ENCODE measurements at places on chromosomes 2 and 18.

GRCh38 chr2:162509288-162509968 lies 165.5 kb downstream of the GCA start:
- H3K4me3 ChIP-seq = no peak overlapping the region
- H3K27ac ChIP-seq = no peak overlapping the region
- no peak for DNase-seq
- no peaks in the 10 kb centered on the region for H3K36me3 ChIP-seq

DNA sequence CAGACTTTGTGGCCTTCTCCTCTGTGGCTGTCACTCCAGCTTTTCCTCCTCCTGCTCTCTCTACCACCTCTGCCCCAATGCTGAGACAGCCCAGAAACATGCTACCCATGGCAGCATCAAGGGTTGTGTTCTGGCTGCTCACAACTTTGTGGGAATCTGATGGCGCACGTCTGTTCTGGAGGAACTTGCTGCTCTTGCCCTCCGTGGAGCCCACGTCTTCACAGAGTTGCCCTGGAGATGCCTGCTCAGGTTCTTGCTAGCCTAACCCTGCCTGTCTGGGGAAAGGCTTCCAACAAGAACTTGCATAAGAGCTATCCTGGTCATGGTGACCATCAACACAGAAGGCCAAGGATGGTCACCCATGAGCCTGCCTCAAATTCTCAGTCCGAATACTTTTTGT lies 237.4 kb downstream of the AFF3 start:
- H3K27me3 ChIP-seq = peaks cover 13% of the 10 kb centered on the region
- no peak overlapping the region for H3K4me3 ChIP-seq
- H3K36me3 ChIP-seq = no peaks in the 10 kb centered on the region
- H3K4me1 ChIP-seq = no peaks in the 10 kb centered on the region

- DNase-seq = no peak
- H3K27me3 ChIP-seq = no peaks in the 10 kb centered on the region
- H3K27ac ChIP-seq = no peak overlapping the region
- no peaks in the 10 kb centered on the region for H3K36me3 ChIP-seq
Observed at GRCh38 chr2:17790536-17790935, 25.7 kb upstream of the MSGN1 start.

GRCh38 chr2:142307086-142307485 lies 176.3 kb upstream of the LRP1B start:
- DNase-seq = no peak
- H3K4me3 ChIP-seq = no peak overlapping the region
- H3K27me3 ChIP-seq = no peaks in the 10 kb centered on the region
- no peaks in the 10 kb centered on the region for H3K36me3 ChIP-seq
- no peak overlapping the region for H3K27ac ChIP-seq
- no peaks in the 10 kb centered on the region for H3K4me1 ChIP-seq

All from MCF 10A (cell line).